Smooth muscle cell of the umbilical artery (primary cell): ENCODE measurements at places on chromosomes 3 and 15. TPM values are rescaled to one million over a fixed set of nuclear protein-coding genes. Genes with fewer than 3 reads are reported as not detected.

SPINK8 gene
- not detected in 2 replicates for total RNA-seq

OCA2 gene
- not detected in 2 replicates for total RNA-seq

HTR3E gene
- total RNA-seq = not detected in 2 replicates

PLIN1 gene
- total RNA-seq = 0.18 and 0.30 TPM in 2 replicates

BBX gene
- 78.2 and 82.5 TPM in 2 replicates for total RNA-seq

SLC2A2 gene
- total RNA-seq = not detected in 2 replicates

ITIH1 gene
- not detected in 2 replicates for total RNA-seq
